Mesothelial cell of epicardium (in vitro differentiated cells): ENCODE measurements at places on chromosomes 6 and 20. TPM values are rescaled to one million over a fixed set of nuclear protein-coding genes. Genes with fewer than 3 reads are reported as not detected.

The HSPA12B gene
- 11.5 to 13.0 TPM (median 12.0 TPM) in 3 replicates for total RNA-seq

DNA sequence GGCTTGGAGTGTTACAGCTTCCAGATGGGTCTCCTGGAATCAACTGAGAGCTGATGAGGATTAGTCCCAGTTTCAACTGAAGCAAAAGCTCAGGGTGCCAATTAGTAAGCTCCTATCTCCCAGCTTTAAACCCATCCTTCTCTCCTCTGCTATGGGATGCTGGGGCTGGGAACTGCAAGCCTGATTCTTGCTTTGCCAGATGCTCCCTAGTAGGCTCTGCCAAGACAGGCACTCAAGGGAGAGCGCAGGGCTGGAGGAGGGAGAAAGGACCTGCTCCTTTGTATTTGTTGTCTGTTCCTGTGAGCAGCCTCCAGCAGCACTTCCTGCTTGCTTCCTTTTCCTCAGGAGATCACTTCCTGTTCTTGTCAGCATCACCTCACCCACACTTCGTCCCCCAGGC, 309.7 kb downstream of the KIF16B start:
- DNase-seq: peak; percentile 35
- peaks cover 21% of the 10 kb centered on the region for H3K36me3 ChIP-seq
- peaks cover 13% of the 10 kb centered on the region for H3K4me1 ChIP-seq
- peaks cover 4% of the 10 kb centered on the region for H3K27me3 ChIP-seq
- no peak overlapping the region for H3K4me3 ChIP-seq
- no peak overlapping the region for H3K27ac ChIP-seq

GRCh38 chr6:56076033-56076432, 171.3 kb downstream of the COL21A1 start:
- H3K36me3 ChIP-seq: peaks cover 8% of the 10 kb centered on the region
- H3K4me1 ChIP-seq: peaks cover 2% of the 10 kb centered on the region
- no peak for DNase-seq
- no peak overlapping the region for H3K27ac ChIP-seq
- no peaks in the 10 kb centered on the region for H3K27me3 ChIP-seq

DNA sequence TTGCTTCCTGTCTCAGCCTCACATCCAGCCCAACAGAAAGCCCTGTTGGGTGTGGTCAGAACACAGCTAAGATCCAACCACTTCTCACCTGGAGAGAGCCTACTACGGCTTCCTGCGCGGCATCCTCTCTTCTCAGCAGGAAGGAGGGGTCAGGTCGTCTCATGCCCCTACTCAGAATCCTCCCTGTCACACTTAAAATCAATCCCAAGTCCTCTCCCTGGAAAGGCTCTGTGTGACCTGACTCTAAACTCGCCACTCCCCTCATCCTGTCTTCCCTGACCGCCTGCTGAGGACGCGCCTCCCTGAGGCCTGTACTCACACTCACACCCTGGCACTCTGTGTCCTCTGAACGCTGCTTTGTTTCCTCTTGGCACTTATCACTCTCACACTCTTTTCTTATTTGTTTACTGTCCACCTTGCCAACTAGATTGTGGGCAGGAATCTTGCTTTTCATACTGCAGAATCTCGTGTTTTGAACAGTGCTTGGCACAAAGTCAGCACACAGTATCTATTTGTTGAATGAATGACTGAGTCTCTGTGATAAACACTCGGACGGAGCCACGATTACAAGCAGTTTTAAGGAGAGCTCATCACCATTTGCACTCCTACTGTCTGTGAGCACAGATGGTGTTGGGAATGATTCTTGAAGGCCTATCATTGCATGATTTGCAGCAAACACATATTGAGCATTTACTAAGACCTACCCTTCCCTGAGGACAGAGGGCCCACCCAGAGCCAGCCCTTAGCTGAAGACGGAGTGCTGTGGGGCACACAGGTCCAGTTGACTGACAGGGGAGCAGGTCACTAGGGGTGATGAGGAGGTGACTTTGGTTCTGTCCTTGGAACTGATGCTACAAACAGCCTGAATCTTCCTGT, 18.7 kb downstream of the RAB5IF start:
- no peak overlapping the region for H3K27ac ChIP-seq
- no peak overlapping the region for H3K4me3 ChIP-seq
- no peaks in the 10 kb centered on the region for H3K27me3 ChIP-seq
- no peaks in the 10 kb centered on the region for H3K4me1 ChIP-seq
- H3K36me3 ChIP-seq: no peaks in the 10 kb centered on the region

GRCh38 chr6:30814146-30815040, 69.9 kb upstream of the DDR1 start:
- DNase-seq: no peak
- no peaks in the 10 kb centered on the region for H3K27me3 ChIP-seq
- H3K4me3 ChIP-seq: no peak overlapping the region
- no peaks in the 10 kb centered on the region for H3K36me3 ChIP-seq
- H3K4me1 ChIP-seq: peaks cover 37% of the 10 kb centered on the region

DNA sequence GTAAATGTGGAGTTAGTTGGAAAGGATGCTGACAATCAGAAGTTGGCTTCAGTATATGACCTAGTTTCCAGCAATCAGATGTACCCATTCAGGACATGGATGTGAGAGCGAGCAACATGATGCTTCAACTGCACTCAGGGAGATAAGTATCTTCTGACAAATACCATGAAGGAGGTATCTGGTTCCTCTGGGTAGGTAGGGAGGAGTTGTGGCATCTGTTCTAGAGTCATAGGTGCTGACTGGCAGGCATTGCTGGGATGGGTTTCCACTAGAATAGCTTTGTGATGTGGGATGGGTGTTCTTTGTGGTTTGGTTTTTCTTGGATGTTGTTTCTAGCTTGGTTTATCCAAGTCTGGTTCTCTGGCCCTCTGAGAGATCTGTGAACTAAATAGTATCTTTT, 3.9 kb upstream of the REV3L start:
- DNase-seq: no peak
- no peak overlapping the region for H3K4me3 ChIP-seq
- H3K4me1 ChIP-seq: peaks cover 23% of the 10 kb centered on the region
- H3K27ac ChIP-seq: peak overlapping the region; percentile 15
- H3K36me3 ChIP-seq: peaks cover 10% of the 10 kb centered on the region
- no peaks in the 10 kb centered on the region for H3K27me3 ChIP-seq

- no peak overlapping the region for H3K4me3 ChIP-seq
- H3K27me3 ChIP-seq: no peaks in the 10 kb centered on the region
- peak overlapping the region; percentile 53 for H3K27ac ChIP-seq
- DNase-seq: no peak
Observed at GRCh38 chr6:43759907-43760206, 10.2 kb upstream of the VEGFA start.
